ENCODE measurements at places on chromosomes 5 and 9.

DNA sequence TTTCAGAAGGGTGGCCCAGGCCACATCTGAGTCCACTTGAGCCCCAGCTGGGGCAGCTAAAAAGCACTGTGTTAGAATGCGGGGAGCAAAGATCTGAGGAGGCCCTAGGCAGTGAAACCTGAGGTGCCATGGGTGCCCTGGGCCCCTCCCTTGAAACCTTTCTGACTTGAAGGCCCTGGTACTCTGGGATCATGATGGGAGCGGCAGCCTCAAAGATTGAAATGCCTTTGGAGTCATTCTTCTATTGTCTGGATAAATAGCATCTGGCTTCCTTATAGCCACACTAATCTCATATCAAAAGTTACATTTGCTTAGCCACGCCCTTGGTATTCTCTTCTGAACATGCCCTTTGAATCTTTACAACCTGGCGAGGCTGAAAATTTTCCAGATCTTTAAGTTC, 7.7 kb upstream of the SEMA5A start:
- DNase-seq = no peak

GRCh38 chr5:141512390-141512910, 23.6 kb downstream of the PCDHGC5 start:
- peak; percentile 83 for DNase-seq

GRCh38 chr5:111945535-111945934, 188.5 kb upstream of the NREP start:
- DNase-seq = no peak

DNA sequence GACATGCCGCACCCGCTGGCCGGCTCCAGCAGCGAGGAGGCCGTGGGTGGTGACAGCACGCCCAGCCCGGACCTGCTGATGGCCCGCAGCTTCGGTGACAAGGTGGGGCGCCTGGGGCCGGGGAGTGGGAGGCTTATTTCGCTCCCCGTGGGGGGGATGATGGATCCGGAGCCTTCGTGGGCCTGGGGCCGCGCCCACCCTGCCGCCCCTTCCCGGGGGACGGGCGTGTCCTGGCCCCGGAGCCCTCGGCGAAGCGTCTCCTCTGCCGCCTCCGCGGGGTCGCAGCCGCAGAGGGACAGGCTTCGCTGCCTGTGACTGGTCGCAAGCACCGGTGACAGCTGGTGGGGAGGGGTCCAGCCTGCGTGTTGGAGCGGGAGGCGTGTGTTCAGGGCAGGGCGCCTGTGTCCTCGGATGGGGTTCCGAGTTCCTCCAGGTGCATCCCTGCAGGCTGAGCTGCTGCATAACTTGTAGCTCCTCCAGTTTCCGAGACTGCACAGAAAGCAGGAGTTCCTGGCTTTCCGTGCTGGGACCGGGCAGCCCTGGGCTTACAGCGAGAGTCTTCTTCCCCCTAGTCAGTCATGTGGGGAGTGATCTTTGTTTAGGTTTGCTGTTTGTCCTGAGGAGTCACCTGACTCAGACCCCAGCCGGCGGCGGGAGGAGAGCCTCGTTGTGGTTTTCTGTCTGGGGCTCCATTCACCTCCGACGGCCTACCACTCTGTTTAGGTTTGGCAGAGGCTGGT, 666 bp downstream of the SNX30 start:
- DNase-seq = peak; percentile 75

DNA sequence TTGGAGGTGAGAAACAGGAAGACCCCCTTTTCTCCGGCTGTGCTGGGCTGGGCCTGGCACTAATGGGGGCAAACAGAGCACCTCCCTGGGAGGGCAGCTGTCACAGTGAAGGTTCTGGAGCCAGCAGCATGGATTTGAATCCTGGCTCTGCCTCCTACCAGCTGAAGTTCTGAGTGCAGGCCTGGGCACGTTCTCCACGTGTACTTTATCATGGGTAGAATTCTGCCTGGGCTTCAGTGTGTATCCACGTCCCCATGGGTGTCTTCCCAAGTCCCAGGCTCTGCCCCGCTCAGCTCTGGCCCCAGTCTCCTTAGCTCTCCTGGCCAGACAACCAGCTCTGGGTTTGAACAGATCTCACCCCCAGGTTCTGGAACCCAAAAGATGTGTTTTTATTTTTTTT, 223.2 kb downstream of the PBX3 start:
- no peak for DNase-seq

- no peak for DNase-seq
Measured at GRCh38 chr5:133508845-133509741, 103.2 kb downstream of the FSTL4 start.

- no peak for DNase-seq
Measured at GRCh38 chr5:38070304-38070950, 187.9 kb upstream of the EGFLAM start.

DNA sequence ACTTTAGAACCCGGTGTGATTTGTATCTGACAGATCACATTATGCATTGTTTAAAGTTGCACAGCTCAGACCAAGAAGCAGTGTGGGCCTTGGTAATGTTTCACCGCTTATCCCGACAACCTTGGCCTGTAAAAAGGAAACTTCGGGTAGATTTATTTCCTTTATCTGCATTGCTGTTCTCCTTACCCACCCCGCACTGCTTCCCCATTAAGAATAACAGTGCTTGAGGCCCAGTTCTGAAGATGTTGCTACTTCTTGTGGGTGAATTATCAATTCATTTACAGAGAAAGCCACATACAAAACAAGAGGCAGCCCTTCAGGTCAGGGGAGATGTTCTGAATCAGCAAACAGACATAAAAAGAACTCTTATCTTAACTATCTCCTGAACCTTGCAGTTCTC, 8.4 kb downstream of the SMARCA2 start:
- peak; percentile 50 for DNase-seq

- DNase-seq = no peak
Measured at GRCh38 chr5:160363660-160364395, 6.6 kb downstream of the C1QTNF2 start.

- DNase-seq = peak; percentile 8
Measured at GRCh38 chr5:9498541-9499497, 47.1 kb downstream of the SEMA5A start.

- DNase-seq = no peak
Measured at GRCh38 chr5:148991566-148991965, 71.3 kb downstream of the SH3TC2 start.

DNA sequence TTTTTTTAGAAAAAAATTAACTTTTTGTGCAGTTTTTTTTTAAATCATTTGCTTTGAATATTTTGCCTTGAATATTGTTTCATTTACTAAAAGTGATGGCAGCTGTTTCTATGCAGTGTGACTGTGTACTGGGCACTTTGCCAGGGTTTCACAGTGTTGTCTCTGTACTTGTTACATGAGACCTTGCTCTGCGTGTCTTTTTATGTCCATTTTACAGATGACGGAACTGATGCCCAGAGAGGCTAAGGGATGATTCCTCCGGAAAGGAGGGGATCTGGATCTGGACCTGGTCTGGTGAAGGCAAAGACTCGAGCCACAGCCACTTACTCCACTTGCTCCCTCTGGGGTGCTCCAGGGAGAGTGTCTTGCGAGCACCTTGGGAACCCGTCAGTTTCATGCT, 124.8 kb upstream of the PTCH1 start:
- DNase-seq = peak; percentile 3

- no peak for DNase-seq
Measured at GRCh38 chr5:150481972-150482406, 25.9 kb upstream of the NDST1 start.

GRCh38 chr5:74296685-74297408, 343.7 kb downstream of the ENC1 start:
- no peak for DNase-seq

- DNase-seq = no peak
Measured at GRCh38 chr5:115947260-115947659, 15.0 kb upstream of the LVRN start.

DNA sequence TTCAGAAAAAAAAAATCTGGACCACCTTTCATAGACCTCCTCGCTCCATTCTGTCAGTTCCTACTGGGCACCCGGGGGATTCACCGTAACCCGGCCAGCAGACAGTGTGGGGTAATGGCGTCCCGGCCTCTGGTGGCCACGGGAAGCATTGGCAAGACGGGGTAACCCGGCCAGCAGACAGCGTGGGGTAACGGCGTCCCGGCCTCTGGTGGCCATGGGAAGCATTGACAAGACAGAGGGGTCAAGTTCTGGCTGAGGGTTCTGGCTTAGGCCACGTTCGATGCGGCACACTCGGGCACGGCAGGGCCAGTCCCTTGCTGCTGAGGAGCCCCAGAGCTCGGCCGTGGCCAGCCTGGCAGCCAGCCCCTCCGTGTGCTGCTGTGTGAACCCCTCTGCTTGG, 116.2 kb upstream of the RAPGEF1 start:
- no peak for DNase-seq

DNA sequence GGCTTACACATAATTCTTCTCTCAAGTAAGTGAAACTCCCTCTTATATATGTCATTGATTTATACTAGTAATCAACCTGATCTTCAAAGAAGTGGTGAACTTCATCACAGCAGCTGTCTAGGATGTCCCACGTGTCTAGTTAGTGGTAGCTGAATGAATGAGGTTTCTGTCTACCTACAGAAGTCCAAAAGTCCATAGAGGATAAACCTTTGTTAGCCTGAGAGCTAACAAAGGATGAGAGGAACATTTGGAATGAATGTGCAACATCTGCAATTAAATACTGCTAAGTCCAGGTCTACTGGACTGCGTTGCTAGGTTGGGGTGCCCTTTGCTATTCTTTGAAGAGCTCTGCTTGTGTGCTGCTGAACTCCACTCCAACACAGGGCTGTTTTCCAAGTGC, 213.8 kb upstream of the DAP start:
- no peak for DNase-seq

GRCh38 chr9:12856603-12857002, 81.8 kb downstream of the LURAP1L start:
- DNase-seq = no peak

Data from common myeloid progenitor, CD34-positive (primary cell).